ENCODE measurements at places on chromosomes 6 and 20. TPM values are rescaled to one million over a fixed set of nuclear protein-coding genes. Genes with fewer than 3 reads are reported as not detected.

Gene DEFB132
- not detected for total RNA-seq

Gene XKR7
- total RNA-seq, result not detected

Gene GTSF1L
- total RNA-seq, result not detected

Gene RNASET2
- total RNA-seq, result 27.9 TPM

Gene PAK5
- not detected for total RNA-seq

Gene LHFPL5
- not detected for total RNA-seq

Gene DOK5
- 10.9 TPM for total RNA-seq

Gene SYCP2L
- total RNA-seq, result 0.73 TPM

Gene PCK1
- 72.2 TPM for total RNA-seq

Gene SEL1L2
- total RNA-seq, result not detected

Gene ECI2
- total RNA-seq, result 82.9 TPM

Gene SIRPD
- total RNA-seq, result not detected

Gene CST4
- not detected for total RNA-seq

Gene GMPR
- total RNA-seq, result 58.8 TPM

Gene SLC13A3
- 0.71 TPM for total RNA-seq

Gene RSPH4A
- 0.12 TPM for total RNA-seq

Gene TINAG
- 0.12 TPM for total RNA-seq

Gene OR11A1
- not detected for total RNA-seq

Gene RNF182
- 0.81 TPM for total RNA-seq

Gene TPMT
- 15.2 TPM for total RNA-seq

Gene WFDC12
- total RNA-seq, result not detected

Gene GGT7
- total RNA-seq, result 16.9 TPM

Gene L3MBTL3
- 3.7 TPM for total RNA-seq

Gene CFB
- total RNA-seq, result 50.3 TPM

Gene RAET1L
- not detected for total RNA-seq

Gene PCSK2
- total RNA-seq, result 1.5 TPM

Gene ISM1
- 2.2 TPM for total RNA-seq

Gene TFAP2D
- total RNA-seq, result not detected

Gene OR2J3
- total RNA-seq, result not detected

Gene FOXQ1
- total RNA-seq, result not detected

Gene SIRPB1
- 0.58 TPM for total RNA-seq

Gene ULBP3
- 0.60 TPM for total RNA-seq

Gene NEU1
- total RNA-seq, result 26.8 TPM

Gene RAB32
- 16.0 TPM for total RNA-seq

Gene SCUBE3
- total RNA-seq, result 0.44 TPM

Gene FAM83C
- total RNA-seq, result not detected

Gene FAM120B
- total RNA-seq, result 23.2 TPM

Gene FAM184A
- 3.9 TPM for total RNA-seq

Gene HTR1E
- total RNA-seq, result not detected

Gene LKAAEAR1
- total RNA-seq, result 0.41 TPM

Gene PROKR2
- not detected for total RNA-seq

Gene CD109
- 10.5 TPM for total RNA-seq

Gene CPNE5
- 14.7 TPM for total RNA-seq

Gene WFDC5
- not detected for total RNA-seq

Gene TSPO2
- total RNA-seq, result not detected

Gene OR12D2
- not detected for total RNA-seq

Gene EGFL8
- total RNA-seq, result 8.7 TPM
